ENCODE measurements at places on chromosomes 2 and 18.

DNA sequence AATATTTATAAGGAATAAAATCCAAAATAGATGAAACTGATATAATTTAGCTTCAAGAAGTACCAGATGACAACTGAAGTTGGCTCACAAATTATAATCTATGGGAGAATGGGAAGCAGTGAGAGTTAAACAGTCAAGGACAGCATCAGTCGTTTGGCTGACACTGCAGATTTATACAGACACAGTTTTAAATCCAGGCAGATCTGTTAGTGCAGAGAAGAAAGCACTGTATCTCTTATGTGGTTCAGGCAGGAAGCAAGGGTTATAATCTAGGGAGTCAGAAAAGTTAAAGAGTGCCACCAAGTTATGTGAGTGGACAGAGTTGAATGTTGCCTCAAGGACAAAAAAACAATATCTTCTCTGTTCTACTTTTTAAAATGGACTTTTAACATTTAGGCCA is 880.2 kb downstream of the TSN start:
- no peak for DNase-seq

DNA sequence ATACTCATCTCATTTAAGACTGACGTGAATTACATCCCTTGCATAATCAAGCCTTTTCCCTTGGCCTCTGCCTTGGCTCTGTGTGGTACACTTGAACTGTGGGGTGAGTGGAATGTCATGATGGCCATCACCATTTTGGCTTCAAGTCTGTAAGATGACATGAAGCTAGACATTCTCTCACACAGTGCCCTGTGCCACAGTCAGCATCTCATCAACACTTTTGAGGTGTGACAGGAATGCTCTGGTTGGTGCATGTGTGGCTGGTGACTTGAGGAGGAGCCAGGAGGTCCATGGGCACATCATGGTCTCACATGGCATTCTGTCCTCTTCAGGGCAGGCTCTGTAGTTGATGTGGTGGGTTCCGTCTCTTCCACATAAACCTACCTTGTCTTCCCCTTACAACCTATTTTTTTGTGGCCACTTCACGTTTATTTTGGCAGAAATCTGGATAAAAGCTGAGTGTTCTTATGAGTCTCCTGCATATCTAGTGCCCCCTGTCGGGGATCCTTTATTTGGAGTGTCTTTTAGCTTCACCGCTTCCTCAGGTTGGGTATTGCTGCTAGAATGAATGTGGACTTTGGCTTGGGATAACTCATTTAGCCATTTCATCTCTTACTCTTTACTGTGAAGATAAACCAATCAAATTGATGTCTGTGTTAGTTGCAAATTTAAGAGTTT is 28.1 kb downstream of the MAP4K4 start:
- DNase-seq, result no peak

- DNase-seq, result no peak
These were observed 84.9 kb downstream of the MAP4K4 start for GRCh38 chr2:101782427-101782792.

- no peak for DNase-seq
These were observed 34.8 kb upstream of the LAMA1 start for GRCh38 chr18:7152440-7152839.

DNA sequence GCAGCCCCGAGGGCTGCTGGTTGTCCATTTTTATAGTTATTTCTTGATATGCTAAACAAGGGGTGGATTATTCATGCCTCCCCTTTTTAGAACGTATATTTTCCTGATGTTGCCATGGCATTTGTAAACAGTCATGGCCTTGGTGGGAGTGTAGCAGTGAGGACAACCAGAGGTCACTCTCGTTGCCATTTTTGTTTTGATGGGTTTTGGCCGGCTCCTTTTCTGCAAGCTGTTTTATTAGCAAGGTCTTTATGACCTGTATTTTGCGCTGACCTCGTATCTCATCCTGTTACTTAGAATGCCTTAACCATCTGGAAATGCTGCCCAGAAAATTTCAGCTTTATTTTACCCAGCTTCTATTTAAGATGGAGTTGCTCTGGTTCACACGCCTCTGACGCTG is 825.8 kb upstream of the CDH2 start:
- no peak for DNase-seq

DNA sequence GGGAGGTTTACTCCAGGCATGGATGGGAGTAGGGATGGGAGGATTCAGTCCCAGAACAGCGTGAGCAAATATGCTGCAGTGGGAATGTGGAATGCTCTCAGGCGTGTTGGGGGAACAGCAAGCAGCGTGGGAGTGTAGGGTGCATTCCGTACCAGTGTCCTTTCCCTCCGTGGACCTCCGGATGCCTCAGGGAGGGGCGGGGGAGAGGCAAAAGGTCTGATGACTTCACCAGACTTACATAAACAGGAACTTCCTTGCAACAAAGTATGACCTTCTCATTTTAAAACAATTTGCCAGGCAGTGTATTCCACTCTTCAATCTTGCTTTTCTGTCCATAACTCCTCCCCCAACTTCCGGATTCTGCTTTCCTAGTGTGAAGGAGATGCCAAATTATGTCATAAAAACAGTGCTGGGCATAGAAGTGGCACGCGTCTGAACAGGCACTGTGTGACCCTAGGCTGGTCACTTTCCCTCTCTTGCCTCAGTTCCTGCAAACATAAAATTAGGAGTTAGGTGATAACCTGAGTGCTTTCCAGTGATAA is 36.9 kb downstream of the RPL37A start:
- DNase-seq, result no peak

DNA sequence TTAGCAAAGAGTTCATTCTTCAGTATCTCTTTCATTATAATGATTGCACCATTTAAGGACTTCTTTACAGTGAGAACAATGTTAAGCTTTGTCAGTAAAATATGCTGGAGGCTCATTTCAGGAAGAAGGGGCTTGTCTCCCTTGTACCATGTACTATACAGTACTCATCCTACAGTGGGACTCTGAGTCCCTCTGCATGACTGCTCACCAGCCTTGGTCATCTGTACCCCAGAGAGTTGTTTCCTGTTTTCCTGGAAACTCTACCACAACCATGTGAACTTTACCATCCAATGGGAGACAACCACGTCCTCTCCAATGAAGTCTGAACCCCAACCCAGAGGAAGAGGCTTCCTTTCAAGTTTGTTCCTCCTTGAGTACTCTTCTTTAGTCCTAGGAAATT is 1171.1 kb upstream of the CRIM1 start:
- DNase-seq, result no peak

- DNase-seq, result no peak
These were observed 144.0 kb downstream of the TNS1 start for GRCh38 chr2:217858519-217859491.

- no peak for DNase-seq
These were observed 96.1 kb upstream of the MCFD2 start for GRCh38 chr2:47011696-47012095.

- DNase-seq, result no peak
These were observed 445.8 kb upstream of the ACVR2A start for GRCh38 chr2:147398996-147399395.

DNA sequence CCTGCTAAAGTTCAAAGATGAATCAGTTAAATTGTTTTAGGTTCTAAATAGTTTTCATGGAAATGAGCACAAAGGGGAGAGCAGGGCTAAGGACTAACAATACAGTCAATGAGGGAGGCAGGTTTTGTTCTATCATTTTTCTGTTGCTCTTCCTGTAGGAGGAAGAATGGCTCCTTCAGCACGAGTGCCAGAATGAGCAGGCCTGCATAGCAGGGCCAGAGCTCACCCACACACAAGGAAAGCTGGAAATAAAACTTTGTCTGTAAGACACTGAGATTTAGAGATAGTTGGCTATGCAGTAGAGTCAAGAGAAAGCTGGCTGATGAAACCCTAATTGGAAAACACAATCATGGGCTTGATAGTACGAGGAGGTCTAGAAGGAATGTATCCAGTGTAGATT is 313.3 kb downstream of the MBD2 start:
- no peak for DNase-seq

DNA sequence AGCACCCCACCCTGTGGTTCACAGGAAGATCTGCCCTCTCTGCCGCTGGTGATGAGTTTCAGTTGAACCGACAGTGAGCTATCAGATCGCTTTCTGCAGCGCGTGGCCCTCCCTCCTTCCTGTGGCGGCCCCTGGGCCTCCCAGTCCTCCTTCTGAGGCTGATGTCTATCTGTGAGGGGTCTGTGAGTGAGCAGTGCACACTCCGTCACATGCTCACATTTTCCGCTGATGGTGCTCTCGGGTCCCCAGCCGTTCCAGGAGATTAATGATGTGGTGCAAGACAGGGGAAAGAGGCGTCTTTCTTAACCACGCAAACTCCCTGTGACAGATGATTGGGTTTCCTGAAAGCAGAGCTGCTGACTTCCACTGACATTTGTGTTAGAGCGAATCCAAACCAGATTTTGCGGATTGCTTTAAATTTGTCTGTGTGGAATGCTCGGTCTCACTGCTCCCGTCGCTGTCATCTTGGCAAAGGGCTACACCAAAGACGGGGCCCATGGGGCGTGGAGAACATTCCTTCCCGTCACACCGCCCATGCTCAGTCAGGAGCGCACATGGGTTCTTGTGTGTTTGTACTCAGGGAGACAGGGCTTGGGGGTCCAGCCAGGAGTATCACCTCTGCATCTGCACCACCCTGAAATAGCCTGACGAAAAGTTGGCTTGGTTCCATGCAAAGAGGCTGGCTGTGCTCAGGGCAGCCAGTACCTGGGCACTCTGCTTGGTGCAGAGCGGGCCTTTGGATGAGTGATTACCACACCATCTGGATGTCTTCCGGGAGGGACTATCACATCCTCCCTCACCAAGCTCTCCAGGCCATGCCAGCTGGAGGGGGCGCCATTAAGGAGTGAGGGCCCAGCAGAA is 154.7 kb upstream of the HS6ST1 start:
- no peak for DNase-seq

GRCh38 chr2:108244667-108245414 is 5.1 kb downstream of the SULT1C3 start:
- no peak for DNase-seq

DNA sequence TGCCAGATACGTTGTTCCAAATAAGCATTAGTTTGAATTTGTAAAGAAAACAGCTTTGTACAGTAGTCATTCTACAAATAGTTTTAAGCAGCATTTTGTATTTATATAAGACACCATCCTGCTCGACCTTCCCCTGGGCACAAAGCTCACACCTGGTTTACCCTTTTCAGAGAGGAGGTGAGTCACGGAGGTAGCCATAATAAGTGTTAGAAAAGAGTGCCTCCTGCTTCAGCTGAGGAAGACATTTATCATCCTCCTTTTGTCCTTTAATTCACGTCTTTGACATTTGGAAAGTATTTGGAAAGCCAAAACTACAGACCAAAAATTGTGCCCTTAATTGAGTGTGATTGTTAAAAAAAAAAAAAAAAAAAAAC is 6.8 kb downstream of the RAB12 start:
- DNase-seq, result no peak

GRCh38 chr2:120820263-120820952 is 84.7 kb downstream of the GLI2 start:
- DNase-seq, result no peak

GRCh38 chr2:28506112-28506910 is 10.5 kb downstream of the PLB1 start:
- DNase-seq, result no peak

GRCh38 chr18:35571138-35571537 is 10.4 kb upstream of the GALNT1 start:
- DNase-seq, result no peak

GRCh38 chr18:23740105-23740830 is 51.0 kb downstream of the LAMA3 start:
- DNase-seq, result no peak

DNA sequence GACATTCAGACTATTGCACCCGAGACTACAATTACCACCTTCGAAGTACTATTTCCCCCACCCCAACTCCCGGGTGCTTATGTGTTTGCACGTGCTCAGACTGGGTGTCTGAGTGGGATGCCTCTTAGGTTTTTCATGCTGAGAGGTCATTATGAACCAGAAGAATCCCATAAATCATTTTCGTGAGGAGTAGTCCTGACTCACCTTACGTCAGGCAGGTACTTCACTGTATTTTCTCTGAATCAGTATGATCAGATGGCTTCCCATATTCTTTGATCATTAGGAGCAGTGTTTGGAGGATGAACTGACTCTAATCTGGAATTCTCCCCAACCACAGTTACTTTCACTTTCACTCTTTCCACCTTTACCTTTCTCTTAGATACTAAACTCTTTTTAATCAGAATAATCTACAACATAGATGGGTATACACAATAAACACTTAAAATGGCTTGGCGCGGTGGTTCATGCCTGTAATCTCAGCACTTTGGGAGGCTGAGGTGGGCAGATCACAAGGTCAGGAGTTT is 38.4 kb upstream of the STAT4 start:
- DNase-seq, result no peak

DNA sequence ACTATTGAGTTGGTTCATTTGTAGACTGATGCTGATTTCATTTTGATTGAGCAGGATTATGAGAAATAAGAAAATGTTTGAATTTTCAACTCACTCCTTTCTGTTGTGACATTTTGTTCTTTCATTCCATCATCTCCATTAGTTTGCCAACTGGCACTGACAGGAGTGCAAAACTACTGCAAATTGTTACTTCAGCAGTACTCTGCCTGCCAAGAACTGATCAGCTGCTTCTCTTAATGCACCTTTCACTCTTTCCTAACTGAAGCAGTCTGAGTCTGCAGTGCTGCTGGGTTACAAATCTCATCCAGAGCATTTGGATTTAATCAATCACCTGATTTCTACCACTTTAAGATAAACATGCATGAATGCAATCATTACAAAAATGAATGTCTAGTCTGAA is 70.9 kb downstream of the TMEFF2 start:
- no peak for DNase-seq

DNA sequence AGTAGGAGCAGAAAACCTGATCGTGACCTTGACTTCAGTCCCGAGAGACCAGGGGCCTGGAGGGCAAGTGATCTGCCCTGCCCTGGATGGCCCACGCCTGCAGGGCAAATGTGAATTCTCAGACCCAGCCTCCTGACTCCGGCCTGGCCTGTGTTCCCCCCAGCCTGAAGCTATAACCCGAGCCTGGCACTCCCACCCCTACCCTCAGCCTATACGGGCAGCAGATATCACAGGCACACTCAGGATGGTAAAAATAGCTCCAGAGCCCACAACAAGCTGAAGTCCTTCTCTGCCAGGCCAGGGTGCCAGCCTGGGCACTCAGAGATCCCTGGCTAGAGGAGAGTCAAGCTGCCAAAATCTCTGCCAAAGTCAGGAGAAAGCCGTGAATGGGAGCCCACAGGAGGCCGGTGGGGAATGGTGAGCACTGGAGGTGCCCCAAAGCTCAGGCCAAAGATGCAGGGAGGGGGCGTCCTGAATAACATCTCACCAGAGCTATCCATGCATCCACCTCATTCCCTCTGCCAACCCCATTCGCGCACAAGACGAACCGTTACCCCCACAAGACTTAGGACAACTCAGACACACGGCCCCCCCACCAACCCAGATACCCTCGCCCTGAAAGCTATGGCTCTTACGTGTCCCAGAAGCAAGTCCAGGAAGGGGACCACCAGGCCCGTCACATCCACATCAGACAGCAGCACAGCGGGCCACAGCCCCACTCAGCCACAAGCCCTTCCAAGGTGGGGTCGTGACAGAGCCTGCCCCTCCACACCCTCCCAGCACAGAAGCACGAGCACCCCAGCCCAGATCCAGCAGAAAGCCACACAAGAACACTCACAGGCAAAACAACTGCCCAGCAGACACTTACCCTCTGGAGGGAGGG is 144.9 kb downstream of the TNS1 start:
- DNase-seq, result no peak
